ENCODE measurements at places on chromosomes 3 and 15. TPM values are rescaled to one million over a fixed set of nuclear protein-coding genes. Genes with fewer than 3 reads are reported as not detected.

The IGF2BP2 gene
- total RNA-seq: 0.99 TPM

The PRTG gene
- 0.09 TPM for total RNA-seq

The HIGD1A gene
- total RNA-seq: 17.3 TPM

The CCDC174 gene
- total RNA-seq: 48.9 TPM

The HTR3D gene
- not detected for total RNA-seq

The CTXN2 gene
- total RNA-seq: not detected

The PAQR9 gene
- not detected for total RNA-seq

The TXNRD3 gene
- total RNA-seq: 4.2 TPM

The CAMK2N2 gene
- not detected for total RNA-seq

The RGMA gene
- 0.15 TPM for total RNA-seq

The SMCO1 gene
- total RNA-seq: not detected

The STRA6 gene
- not detected for total RNA-seq

The INSYN1 gene
- not detected for total RNA-seq

The GABRR3 gene
- total RNA-seq: not detected

The TMOD3 gene
- 55.8 TPM for total RNA-seq

The CPLX3 gene
- not detected for total RNA-seq

The HIGD2B gene
- total RNA-seq: 0.33 TPM

The ZDHHC19 gene
- total RNA-seq: not detected
